ENCODE measurements at places on chromosomes 7 and 10.

DNA sequence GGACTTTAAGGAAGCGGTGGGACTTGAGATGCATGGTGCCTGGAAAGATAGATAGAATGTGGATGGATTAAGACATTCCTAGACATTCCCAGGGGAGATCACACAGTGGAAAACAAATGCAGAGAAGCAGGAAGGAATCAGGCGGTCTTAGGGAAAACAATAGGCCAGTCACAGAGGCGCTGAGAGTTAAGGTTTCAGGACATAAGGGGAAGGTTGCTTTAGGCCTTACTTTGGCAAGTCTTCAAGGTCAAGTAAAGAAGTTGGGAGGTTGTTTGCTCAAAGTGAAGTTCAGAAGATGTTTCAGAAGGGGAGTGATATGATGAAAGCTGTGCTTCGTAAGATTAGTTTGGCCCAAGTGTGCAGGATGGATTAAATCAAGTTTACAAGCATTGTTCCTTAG, 109.4 kb downstream of the SUGCT start:
- DNase-seq = no peak

DNA sequence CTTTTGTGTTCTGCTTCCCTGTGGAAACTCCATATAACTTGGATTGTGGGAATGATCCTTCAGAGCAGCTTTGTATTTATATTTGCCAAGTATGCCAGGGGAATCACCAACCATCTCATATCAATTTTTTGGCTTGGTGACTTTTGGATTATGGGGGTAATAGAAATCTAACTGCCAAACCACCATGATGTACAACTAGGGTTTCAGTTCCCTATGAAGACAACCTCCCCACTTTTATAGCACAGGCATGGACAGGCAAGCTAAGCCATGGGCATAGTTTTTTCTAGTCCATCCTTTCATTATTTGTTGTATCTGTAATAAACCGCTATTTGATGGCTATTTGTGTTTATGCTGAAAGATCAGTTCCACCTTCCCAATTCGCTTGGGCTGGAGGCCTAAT, 17.7 kb downstream of the NPY start:
- no peak for DNase-seq

- no peak for DNase-seq
Measured at GRCh38 chr7:5638994-5639393, 142.5 kb downstream of the RNF216 start.

- DNase-seq = peak; percentile 77
Measured at GRCh38 chr7:83936056-83936708, 258.4 kb downstream of the SEMA3A start.

DNA sequence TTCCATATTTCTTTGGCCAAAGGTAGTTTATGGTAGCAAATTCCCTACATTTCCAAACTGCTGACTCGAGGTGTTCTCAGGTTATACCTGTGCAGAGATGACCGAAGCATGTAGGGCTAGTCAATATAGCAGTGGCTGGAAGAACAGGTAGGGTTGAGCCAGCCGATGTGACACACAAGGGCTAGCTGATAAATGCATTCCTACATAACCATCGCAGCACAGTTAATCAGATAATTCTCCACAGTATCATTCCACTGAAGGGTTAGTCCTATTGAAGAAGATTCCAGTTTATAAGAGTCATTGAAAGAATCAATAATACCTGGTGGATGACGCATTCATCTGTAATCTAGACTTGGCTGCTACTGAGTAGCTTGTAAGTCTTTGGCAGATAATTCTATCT, 220.0 kb downstream of the KIF20B start:
- no peak for DNase-seq

GRCh38 chr7:70376561-70377031, 755.3 kb upstream of the GALNT17 start:
- DNase-seq = no peak

GRCh38 chr10:66189271-66189670, 736.6 kb upstream of the LRRTM3 start:
- no peak for DNase-seq

GRCh38 chr10:131982185-131982756, 548 bp upstream of the BNIP3 start:
- DNase-seq = no peak

- DNase-seq = no peak
Measured at GRCh38 chr10:71766717-71767419, 6.5 kb downstream of the VSIR start.

DNA sequence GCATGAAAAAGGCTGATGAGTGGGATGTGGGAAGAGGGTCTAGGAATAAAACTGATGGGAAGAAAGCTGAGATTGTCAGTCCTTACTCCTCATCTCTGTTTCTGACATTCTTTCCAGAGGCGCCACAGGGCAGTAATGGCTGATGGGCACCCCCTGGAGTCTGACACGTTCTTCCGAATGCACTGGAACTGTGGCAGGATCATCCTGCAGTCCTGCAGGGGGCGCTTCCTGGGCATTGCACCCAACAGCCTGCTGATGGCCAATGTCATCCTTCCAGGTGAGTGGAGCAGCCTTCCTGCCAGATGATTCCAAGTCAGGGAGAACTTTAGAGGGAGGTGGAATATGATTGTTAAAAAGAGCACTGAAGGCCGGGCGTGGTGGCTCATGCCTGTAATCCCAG, 4.8 kb downstream of the FSCN3 start:
- no peak for DNase-seq

- peak; percentile 39 for DNase-seq
Measured at GRCh38 chr10:44478876-44479705, 94.2 kb upstream of the CXCL12 start.

GRCh38 chr10:122494833-122495232, 33.5 kb downstream of the HTRA1 start:
- DNase-seq = no peak

- peak; percentile 17 for DNase-seq
Measured at GRCh38 chr10:3452173-3452626, 279.6 kb upstream of the PITRM1 start.

DNA sequence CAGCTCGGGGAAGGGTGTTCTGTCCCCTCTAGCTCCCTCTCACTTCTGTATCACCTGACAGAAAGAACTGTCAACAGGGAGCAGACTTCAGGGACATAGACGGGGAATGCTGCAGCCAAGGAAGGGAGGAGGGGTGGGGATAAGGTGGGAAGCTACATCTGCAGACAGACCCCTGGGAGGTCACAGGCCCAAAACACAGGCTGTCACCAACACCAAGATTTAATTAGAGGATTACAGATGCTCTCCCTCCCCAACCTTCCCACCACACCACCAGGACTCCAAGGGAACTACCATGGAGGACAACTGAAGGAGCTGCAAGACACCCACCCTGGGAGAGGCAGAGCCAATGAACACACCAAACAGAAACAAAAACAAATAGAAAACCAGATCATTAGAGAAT, 425.2 kb upstream of the VSTM2A start:
- no peak for DNase-seq

GRCh38 chr7:4190010-4190981, 491.8 kb upstream of the FOXK1 start:
- DNase-seq = no peak

- DNase-seq = peak; percentile 36
Measured at GRCh38 chr7:142866361-142867096, 11.7 kb downstream of the EPHB6 start.

- no peak for DNase-seq
Measured at GRCh38 chr7:47647181-47647917, 65.4 kb upstream of the TNS3 start.

DNA sequence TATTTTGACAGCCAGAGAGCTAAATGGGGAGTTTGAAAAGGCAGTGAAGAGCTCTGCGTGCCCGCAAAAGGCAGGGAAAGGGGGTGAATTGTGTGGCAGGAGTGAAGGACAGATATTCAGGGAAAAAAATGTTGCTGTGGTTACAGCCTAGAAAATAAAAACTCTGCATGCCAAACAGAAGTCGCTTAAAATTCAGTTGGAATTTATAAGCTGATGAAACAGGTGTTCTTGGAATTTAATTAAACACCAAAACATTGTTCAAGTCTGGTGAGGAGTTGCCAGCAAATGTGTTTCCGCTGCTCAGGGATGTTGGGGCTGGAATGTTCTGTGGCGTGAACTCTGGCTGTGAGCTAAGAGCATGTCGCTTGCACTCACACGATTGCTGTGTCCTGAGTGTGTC, 169.3 kb downstream of the ADRA2A start:
- peak; percentile 21 for DNase-seq

GRCh38 chr7:67056683-67057082, 60.0 kb downstream of the TYW1 start:
- no peak for DNase-seq

GRCh38 chr7:115724400-115725056, 306.0 kb downstream of the TFEC start:
- DNase-seq = no peak

GRCh38 chr10:33807531-33808359, 473.3 kb upstream of the NRP1 start:
- no peak for DNase-seq

GRCh38 chr7:80481196-80481884, 30.5 kb downstream of the GNAT3 start:
- no peak for DNase-seq

- no peak for DNase-seq
Measured at GRCh38 chr10:125407000-125407502, 246.7 kb upstream of the CTBP2 start.

- no peak for DNase-seq
Measured at GRCh38 chr10:10685566-10685965, 332.1 kb upstream of the CELF2 start.

- no peak for DNase-seq
Measured at GRCh38 chr7:18499407-18500177, 4.0 kb downstream of the HDAC9 start.

DNA sequence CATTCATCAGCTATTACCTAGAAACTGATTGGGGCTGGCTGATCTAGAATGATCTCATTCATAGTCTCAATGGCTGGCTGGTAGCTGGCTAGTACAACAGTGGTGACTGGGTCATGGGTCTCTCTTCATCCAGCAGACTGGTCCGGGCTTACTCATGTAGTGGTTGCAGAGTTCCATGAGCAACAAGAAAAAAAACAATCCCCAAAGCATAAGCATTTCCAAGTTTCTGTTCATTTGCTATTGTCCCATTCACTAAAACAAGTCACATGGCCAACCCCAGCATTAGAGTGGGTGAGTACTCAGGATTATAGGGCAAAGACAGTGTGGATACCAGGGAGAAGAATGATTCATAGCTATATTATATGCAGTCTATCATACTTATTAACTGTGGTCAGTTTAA, 85.2 kb upstream of the SEMA3C start:
- DNase-seq = no peak

DNA sequence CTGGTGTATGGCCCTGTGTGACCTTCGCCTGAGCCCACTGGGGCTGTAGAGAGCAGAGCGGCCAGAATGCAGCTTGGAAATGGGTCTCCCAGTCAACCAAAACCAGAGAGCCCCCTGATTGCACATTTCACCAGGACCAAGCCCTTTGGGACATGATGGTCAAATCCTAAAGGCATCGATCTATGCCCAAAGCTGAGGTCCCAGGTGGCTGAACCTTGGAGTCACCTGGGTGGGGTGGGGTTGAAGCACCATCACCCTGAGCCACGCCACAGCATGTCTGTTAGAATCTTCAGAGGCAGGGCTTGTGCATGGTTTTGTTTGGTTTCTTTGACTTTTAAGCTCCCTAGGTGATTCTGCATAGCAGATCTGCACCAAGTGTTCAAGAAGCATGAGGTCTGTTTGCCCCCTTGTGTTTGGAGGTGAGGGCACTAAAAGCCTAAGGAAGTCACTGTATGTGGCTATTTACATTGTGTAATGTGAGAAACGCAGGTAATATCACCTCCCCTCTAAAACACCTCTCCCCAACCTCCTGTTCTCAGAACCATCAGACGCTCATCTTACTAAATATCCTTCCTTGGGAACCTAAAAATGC, 9.6 kb downstream of the PKD1L1 start:
- no peak for DNase-seq

- DNase-seq = no peak
Measured at GRCh38 chr7:130632111-130632510, 36.4 kb downstream of the COPG2 start.

GRCh38 chr10:68334672-68335467, 2.1 kb upstream of the PBLD start:
- DNase-seq = no peak

DNA sequence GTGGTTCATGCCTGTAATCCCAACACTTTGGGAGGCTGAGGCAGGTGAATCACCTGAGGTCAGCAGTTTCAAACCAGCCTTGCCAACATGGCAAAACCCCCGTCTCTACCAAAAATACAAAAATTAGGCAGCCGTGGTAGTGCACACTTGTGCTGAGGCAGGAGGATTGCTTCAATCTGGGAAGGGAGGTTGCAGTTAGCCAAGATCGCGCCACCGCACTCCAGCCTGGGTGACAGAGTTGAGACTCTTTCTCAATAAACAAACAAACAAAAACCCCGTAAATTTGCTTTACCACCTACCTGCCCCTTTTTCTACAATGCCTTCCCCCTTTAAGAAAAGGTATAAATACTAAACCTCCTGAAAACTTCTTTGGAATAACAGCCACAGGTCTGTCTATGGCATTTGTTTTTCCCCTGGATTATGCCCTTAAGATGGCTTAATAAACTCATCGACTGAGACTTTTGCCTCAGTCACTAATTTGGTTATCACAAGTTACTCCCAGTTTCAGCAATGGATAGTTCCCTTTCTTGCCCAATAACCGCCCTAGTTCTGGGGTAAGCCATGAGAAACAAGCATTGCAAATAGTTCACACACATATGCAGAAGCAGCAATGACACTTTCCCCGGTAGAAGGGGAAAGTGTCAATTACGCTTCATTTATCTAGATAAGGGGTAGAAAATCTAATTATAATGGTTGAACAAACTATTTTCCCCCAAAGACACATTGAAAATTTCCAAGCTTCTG, 52.8 kb upstream of the SVIL start:
- no peak for DNase-seq

DNA sequence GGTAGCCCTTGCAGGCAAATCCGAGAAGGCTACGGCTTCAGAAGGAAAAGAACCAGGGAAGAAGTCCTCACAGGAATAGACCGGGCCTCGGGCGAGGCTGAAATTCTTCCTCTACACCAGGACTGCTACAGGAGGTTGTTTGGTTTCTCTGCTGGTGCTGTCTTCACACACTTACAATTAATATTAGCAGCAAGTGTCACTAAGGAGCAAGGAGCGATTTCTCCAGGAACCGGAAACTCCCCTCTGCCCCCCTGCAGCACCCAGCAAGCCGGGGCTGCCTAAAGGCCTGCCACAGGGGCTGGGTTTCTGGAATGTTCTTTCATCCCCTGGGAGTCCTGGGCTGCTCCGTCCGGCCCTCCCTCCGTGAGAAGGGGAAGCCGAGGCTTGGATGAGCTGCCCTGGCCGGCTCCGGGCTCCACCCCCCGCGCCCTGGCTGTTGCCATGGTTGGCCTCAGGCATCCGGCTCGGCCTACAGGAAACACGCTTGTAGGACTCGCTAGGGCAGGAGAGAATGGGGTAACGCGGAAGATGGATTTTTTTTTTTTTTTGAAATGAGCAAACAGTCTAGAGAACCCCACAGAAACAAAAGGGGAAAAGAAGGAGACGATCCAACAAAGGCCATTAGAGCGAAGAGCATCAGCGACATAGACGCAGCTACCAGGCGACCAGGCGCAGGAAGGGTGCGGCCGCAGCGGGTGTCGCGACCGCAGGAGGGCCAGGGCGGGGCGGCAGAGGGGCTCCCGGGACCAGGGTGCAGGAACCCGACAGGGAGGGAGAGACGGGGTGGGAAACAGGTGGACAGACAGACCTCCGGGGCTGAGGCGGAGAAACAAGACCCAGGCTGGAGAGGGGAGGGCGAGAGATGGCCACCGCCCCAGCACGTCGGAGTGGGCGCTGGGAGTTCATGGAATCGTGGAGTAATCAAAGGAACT, 33.0 kb downstream of the EN2 start:
- DNase-seq = no peak

Data from midbrain (tissue), 1 donor.